Large intestine (tissue), 12 donors: ENCODE measurements at places on chromosomes 5 and 9.

- H3K4me1 ChIP-seq: no peaks in the 10 kb centered on the region
- H3K27ac ChIP-seq: no peak overlapping the region
- H3K4me3 ChIP-seq: no peak overlapping the region
- no peaks in the 10 kb centered on the region for H3K36me3 ChIP-seq
- DNase-seq: no peak
These were observed 626 bp downstream of the PSD2 start for GRCh38 chr5:139796061-139796806.

DNA sequence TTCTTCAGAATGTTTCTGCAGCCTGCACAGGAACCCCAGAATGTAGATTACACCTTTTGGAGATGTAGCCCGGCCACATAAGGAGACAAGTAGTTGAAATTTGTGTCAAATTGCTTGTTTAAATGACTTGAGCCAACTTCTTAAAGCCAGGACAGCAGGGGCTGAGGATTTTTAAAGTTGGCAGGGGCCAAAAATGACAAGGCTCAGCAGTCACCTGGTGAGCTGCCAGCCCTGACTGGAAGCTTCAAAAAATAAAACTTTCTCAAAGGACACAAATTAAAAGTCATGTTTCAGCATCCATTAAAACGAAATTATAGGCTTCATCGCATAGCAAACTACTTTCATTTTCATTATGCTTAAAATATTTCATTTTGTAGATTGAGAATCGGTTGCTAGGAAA is 340.3 kb upstream of the WWC1 start:
- H3K27me3 ChIP-seq: no peaks in the 10 kb centered on the region
- H3K4me3 ChIP-seq: no peak overlapping the region
- no peak overlapping the region for H3K27ac ChIP-seq
- H3K36me3 ChIP-seq: no peaks in the 10 kb centered on the region
- H3K4me1 ChIP-seq: no peaks in the 10 kb centered on the region
- DNase-seq: no peak

DNA sequence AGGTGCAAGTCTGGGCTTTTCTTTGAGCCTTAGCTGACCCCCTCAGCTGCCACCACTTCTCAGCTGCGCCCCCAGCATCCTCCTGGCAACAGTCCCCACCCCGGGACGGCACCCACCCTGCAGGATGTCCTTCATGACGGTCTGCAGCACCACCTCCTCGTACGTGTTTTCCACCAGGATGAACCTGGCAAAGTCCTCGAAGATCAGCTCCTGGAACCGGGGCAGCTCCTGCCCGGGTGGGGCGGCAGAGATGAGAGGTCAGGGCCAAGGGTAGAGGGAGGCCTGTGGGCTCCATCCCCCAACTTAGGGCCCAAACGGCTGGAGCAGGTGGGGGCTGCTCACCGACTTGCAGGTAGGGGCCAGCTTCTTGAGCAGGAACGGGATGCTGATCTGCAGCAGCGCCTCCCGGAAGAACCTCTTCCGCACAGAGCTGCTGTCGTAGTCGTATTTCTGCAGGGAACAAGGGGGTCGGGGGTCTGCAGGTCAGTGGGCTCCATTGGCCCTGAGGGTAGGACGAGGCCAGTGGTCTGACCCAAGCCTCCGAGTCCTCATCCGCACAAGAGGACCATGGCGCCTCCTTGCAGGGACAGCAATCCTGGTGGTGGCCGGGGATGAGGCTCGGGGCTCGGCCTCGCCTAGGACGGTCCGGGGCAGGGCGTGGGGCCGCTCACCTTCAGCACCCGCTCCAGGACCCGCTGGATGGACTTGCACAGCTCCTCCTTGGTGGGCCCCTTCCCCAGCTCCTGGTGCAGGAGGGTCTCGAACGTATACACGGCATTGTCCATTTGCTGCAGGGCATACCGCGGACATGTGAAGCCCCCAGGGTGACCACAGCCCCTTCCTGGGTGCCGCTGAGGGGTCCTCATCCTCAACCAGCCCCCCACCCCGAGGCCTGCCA is 56.7 kb downstream of the LRSAM1 start:
- H3K27ac ChIP-seq: no peak overlapping the region
- no peak overlapping the region for H3K4me3 ChIP-seq
- DNase-seq: no peak
- no peaks in the 10 kb centered on the region for H3K4me1 ChIP-seq
- H3K36me3 ChIP-seq: peaks cover 63% of the 10 kb centered on the region
- H3K27me3 ChIP-seq: no peaks in the 10 kb centered on the region

GRCh38 chr9:18776836-18777820 is 255.9 kb downstream of the SAXO1 start:
- no peaks in the 10 kb centered on the region for H3K36me3 ChIP-seq
- H3K4me3 ChIP-seq: no peak overlapping the region
- no peaks in the 10 kb centered on the region for H3K4me1 ChIP-seq
- H3K27me3 ChIP-seq: no peaks in the 10 kb centered on the region
- no peak for DNase-seq
- no peak overlapping the region for H3K27ac ChIP-seq

- H3K27ac ChIP-seq: no peak overlapping the region
- no peak for DNase-seq
- H3K4me1 ChIP-seq: peaks cover 2% of the 10 kb centered on the region
- peaks cover 4% of the 10 kb centered on the region for H3K36me3 ChIP-seq
- H3K4me3 ChIP-seq: no peak overlapping the region
These were observed 12.8 kb upstream of the PRSS3 start for GRCh38 chr9:33782395-33783152.

GRCh38 chr5:122078116-122079110 is at the start of gene LOX:
LOX (minus strand) TSS chr5:122078259; CDS start chr5:122077985, 274 bp downstream.
- peaks cover 9% of the 10 kb centered on the region for H3K4me1 ChIP-seq
- H3K27me3 ChIP-seq: peaks cover 10% of the 10 kb centered on the region
- peak; percentile 74 for DNase-seq

DNA sequence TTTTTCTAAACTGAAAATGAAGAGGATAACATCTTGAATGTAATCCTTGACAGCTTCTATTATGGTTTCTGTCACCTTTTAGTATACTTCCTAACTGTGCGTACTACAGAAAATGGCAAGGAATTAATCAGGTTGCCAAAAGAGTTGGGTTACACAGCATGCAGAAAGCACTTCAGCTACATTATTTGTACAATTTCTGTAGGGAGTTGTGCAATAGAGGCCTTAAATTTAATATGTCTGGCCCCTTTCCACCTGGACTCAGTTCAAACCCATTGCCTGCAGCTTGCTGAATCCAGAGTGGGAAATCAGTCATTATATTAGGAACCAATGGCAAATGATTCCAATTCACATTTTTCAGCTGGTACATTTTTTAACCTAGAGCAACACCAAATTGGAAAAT is 549.7 kb downstream of the CSNK1G3 start:
- H3K27ac ChIP-seq: no peak overlapping the region
- H3K4me3 ChIP-seq: no peak overlapping the region
- H3K36me3 ChIP-seq: no peaks in the 10 kb centered on the region
- H3K4me1 ChIP-seq: peaks cover 10% of the 10 kb centered on the region
- no peaks in the 10 kb centered on the region for H3K27me3 ChIP-seq

DNA sequence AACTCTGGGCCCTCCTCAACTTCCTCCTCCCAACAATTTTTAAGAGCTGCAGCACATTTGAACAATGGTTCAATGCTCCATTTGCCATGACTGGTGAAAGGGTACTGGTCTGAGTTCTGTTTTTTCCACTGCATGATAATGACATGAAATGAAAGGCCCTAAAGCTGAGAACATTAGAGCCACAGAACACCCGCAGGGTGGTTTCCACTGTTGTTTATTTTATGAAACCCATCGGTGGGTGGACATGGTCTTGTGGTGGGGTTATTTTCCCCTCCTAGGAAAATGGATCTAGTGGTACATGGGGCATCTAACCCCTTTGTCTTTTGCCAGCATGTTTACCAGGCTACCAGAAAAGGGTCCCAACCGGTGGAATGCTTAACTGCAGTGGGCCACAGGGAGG is 71.8 kb downstream of the SMARCA2 start:
- DNase-seq: no peak
- peaks cover 56% of the 10 kb centered on the region for H3K36me3 ChIP-seq
- no peak overlapping the region for H3K4me3 ChIP-seq
- no peaks in the 10 kb centered on the region for H3K4me1 ChIP-seq
- no peaks in the 10 kb centered on the region for H3K27me3 ChIP-seq

DNA sequence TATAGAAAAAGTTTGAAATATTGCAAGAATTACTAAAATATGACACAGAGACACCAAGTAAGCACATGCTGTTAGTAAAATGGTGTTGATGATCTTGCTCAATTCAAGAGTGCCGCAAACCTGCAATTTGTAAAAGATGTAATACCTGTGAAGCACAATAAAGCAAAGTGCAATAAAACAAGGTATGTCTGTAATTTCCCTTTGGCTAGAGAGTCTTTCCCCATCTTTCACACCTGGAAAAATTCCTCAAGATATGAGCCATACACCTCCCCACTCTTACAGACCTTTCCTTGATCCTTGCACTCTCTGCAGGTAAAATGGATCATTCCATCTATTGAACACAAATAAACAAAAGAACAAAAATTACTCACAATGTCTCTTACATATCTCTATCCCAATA is 597.8 kb downstream of the EFNA5 start:
- no peaks in the 10 kb centered on the region for H3K36me3 ChIP-seq
- H3K27me3 ChIP-seq: no peaks in the 10 kb centered on the region
- H3K27ac ChIP-seq: no peak overlapping the region
- no peaks in the 10 kb centered on the region for H3K4me1 ChIP-seq

- peaks cover 13% of the 10 kb centered on the region for H3K4me1 ChIP-seq
- peak overlapping the region; percentile 72 for H3K27ac ChIP-seq
- no peaks in the 10 kb centered on the region for H3K36me3 ChIP-seq
- H3K27me3 ChIP-seq: no peaks in the 10 kb centered on the region
These were observed 29.3 kb upstream of the OBP2B start for GRCh38 chr9:133238272-133238850.

GRCh38 chr5:5217371-5217770 is 77.2 kb downstream of the ADAMTS16 start:
- H3K27me3 ChIP-seq: no peaks in the 10 kb centered on the region
- H3K4me3 ChIP-seq: no peak overlapping the region
- H3K27ac ChIP-seq: no peak overlapping the region
- H3K36me3 ChIP-seq: no peaks in the 10 kb centered on the region
- no peak for DNase-seq
- H3K4me1 ChIP-seq: no peaks in the 10 kb centered on the region

DNA sequence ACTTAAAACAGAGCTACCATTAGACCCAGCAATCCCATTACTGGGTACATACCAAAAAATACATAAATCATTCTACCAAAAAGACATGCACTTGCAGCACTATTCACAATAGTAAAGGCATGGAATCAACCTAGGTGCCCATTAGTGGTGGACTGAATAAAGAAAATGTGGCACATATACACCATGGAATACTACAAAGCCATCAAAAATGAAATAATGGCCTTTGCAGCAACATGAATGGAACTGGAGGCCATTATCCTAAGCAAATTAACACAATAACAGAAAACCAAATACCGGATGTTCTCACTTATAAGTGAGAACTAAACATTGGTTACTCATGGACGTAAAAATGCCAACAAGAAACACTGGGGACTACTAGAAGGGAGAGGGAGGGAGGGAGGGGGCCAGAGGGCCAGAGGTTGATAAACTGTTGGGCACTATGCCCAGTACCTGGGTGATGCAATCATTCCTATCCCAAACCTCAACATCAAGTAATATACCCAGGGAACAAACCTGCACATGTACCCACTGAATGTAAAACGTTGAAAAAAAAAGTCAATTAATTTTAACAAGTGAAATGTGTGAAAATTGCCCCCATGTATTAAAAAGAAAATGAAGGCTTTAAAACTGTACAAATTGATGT is 24.5 kb upstream of the GPR150 start:
- no peak overlapping the region for H3K4me3 ChIP-seq
- peaks cover 2% of the 10 kb centered on the region for H3K36me3 ChIP-seq
- DNase-seq: no peak
- no peaks in the 10 kb centered on the region for H3K4me1 ChIP-seq
- no peak overlapping the region for H3K27ac ChIP-seq

DNA sequence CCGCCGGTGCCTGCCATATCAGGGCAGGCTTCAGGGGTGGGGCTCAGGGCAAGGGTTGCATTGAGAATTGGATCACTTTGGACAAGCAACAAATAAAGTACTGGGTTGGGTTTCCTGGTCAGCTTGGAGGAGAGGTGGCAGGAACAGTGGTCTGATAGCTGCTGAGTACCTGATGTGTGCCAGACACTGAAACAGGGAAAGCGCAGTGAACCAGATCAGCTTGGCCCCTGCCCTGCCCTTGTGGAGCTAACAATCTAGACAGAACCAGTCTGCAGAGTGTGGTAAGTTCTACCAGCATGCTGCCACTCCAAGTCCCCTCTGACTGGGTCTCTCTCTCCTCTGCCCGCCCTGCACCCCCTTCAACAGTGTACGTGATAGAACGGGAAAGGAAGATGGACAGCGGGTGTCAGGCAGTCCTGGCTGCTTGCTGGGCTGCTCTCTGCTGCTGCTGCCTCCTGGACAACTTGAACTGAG is 53.4 kb downstream of the CYSTM1 start:
- no peak overlapping the region for H3K4me3 ChIP-seq
- H3K4me1 ChIP-seq: peaks cover 33% of the 10 kb centered on the region
- no peak for DNase-seq
- no peaks in the 10 kb centered on the region for H3K27me3 ChIP-seq
- H3K27ac ChIP-seq: peak overlapping the region; percentile 60

- no peak overlapping the region for H3K4me3 ChIP-seq
- DNase-seq: no peak
- H3K4me1 ChIP-seq: no peaks in the 10 kb centered on the region
- H3K27me3 ChIP-seq: no peaks in the 10 kb centered on the region
- no peaks in the 10 kb centered on the region for H3K36me3 ChIP-seq
These were observed 103.7 kb downstream of the CEMIP2 start for GRCh38 chr9:71664566-71664965.

DNA sequence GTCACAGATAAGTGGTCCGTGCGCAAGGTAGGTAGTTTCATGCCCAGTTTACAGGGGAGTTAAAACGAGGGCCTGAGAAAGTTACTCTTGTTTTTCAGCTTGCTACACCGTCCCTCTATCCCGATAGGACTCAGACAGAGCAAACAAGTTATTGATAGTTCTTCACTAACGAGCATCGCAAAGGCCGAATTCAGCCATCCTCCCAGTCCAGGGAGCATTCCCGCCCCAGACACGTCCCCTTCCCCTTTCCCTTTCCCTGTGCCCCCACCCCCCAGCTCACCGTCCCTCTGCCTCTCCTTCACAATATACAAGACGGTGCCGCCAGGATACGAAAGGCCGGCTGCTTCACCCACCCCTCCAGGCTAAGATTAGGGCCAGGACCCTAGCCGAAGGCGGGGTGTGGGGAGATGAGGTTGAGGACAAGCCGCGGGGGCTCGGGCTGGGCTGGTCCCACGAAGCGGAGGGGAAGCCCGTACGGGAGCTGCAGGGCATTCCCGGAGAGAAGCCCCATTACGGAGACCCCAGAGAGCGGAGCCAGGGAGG is 599 bp downstream of the KIAA1191 start:
- peak overlapping the region; percentile 21 for H3K27ac ChIP-seq
- H3K27me3 ChIP-seq: peaks cover 22% of the 10 kb centered on the region
- DNase-seq: no peak
